CD4-positive, alpha-beta T cell treated with Interleukin-12 subunit alpha and Interleukin-12 subunit beta, for 1 hour (primary cell): ENCODE measurements at places on chromosomes 16 and 17.

GRCh38 chr16:75565640-75566039, 539 bp upstream of the GABARAPL2 start:
- DNase-seq: no peak

- no peak for DNase-seq
Observed at GRCh38 chr16:87584271-87584670, 18.0 kb upstream of the JPH3 start.

- no peak for DNase-seq
Observed at GRCh38 chr17:69323806-69324205, 3.1 kb downstream of the ABCA5 start.

GRCh38 chr17:7308625-7309433, 1.4 kb downstream of the EIF5A start:
- DNase-seq: peak; percentile 94

GRCh38 chr17:64982139-64982915, 63.0 kb upstream of the LRRC37A3 start:
- DNase-seq: no peak

DNA sequence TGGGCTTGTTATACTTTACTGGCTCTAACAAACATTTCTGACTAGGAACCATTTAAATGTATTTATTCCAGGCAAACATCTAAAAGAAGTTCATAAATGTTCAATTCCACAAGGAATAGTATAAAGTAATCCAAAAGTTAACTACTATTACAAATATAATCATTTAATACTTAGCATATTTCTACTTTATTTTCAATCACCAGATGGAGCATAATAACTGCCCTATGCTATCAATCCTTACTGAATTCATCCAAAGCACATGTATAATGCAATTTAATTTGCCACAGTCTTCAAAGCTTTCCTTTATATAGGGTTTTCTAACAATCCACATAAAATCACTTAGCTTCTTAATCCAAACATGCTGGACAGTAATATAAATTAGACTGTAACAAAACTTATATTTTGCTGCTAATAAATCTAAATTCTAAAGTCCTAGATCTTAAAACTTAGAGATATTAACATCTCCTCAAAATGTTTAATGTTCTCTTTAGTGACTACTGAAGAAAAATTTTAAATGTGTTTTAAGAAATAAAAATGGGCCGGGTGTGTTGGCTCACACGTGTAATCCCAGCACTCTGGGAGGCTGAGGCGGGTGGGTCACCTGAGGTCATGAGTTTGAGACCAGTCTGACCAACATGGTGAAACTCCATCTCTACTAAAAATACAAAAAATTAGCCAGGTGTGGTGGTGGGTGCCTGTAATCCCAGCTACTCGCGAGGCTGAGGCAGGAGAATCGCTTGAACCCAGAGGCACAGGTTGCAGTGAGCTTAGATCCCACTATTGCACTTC, 5.9 kb downstream of the MEIOB start:
- DNase-seq: no peak

DNA sequence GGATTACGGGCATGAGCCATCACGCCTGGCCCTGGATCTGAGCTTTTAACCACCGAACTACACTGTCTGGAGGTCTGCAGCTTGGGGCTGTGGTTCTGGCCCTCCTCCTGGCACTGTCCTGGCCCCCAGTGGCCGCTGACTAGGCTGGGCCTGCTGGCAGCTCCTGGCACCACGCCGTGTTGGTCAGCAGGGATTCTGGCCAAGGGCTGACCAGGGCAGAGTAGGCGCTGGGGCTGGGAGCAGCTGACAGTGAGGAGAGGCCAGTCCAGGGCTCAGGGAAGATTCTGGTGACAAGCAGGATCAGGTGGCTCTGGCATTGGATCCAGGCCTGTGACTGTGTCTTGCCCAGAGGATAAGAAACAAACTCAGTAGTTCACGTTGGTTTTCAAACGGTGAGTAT, 14.6 kb downstream of the EEF2K start:
- DNase-seq: no peak

DNA sequence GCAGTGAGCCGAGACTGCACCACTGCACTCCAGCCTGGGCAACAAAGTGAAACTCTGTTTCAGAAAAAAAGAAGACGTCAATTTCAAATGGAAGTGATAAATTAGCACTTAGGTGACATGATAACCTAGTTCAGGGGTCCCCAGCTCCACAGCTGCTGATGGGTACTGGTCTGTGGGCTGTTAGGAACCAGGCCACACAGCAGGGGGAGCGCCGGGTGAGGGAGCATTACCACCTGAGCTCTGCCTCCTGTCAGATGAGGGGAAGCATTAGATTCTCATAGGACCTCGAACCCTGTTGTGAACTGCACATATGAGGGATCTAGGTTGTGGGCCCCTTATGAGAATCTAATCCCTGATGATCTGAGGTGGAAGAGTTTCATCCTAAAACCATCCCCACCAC, 253.0 kb downstream of the FOXL1 start:
- no peak for DNase-seq

DNA sequence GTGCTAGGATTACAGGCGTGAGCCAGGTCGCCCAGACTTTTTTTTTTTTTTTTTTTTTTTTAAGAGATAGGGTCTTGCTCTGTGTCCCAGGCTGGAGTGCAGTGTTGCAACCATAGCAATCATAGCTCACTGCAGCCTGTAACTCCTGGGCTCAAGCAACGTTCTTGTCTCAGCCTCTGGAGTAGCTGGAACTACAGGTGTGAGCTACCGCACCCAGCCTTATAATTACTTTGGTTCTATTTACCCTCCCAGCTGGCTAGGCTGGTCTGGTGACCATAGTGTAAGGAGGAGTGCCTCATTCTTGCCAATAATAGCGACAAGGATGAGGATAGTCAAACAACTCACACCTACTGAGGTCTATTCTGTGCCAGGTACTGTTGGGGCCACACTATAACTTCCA, 39.6 kb upstream of the USP7 start:
- DNase-seq: no peak

GRCh38 chr16:49972280-49972679, 52.7 kb upstream of the CNEP1R1 start:
- no peak for DNase-seq

DNA sequence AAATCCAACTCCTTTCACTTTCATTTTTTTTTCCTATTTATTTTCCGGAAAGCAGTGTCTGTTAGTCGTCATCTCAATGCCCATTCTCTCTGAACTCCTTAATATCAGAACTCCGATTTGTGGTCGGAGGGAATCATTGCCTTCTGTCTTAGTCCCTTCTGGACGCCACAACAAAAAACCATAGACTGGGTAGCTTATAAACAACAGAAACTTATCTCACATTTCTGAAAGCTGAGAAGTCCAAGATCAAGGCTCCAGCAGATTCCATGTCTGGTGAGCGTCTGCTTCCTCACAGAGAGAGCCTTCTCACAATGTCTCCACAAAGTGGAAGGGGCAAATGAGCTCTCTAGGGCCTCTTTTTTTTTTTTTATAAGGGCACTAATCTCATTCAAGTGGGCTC, 296.6 kb upstream of the CDH11 start:
- DNase-seq: no peak

DNA sequence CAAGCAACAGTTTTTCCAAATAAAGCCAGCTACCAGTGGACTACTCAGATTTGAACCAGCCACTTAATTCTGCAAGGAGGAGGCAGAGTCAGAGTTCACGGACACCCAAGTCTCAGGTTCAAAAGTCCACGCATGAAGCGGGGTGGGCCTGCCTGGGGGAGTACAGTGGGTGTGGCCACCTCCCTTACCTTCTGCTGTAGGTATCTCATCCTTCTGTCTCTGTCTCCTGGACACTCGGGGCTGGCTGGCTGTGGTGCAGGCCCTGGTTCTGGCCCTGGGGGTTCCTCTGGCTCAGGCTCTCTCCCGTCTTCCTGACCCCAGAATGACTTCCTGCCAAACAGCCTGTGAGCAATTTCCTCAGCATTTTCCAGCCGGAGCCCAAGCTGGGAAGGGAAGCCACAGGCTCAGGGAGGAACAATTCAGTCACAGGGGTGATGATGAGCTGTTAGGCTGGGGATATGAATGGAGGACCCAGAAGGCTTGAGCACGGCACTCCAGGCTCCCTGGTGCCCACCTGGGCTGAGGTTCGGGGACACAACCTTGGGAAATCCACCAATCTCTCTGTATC, 101.9 kb downstream of the LITAF start:
- no peak for DNase-seq

- no peak for DNase-seq
Observed at GRCh38 chr16:77406680-77407079, 28.2 kb downstream of the ADAMTS18 start.

DNA sequence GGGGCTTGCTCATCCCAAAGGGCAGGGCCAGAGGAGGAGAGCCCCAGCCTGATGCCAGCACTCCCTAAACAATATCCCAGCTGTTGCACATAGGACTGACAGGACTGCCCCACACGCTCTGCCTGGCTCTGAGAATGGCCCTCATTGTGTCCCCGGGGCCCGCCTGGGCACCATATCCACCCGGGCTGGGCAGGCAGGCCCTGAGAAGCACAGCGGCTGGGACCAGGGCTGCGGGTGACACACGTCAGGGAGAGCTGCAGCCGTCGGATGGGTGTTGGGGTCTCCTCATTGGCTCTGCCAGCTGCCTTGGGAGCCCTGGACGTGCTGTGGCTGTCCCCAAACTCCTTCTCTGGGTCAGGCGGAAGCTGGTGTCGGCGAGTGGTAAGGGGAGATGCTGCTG, 4.2 kb downstream of the BCAR1 start:
- DNase-seq: no peak

DNA sequence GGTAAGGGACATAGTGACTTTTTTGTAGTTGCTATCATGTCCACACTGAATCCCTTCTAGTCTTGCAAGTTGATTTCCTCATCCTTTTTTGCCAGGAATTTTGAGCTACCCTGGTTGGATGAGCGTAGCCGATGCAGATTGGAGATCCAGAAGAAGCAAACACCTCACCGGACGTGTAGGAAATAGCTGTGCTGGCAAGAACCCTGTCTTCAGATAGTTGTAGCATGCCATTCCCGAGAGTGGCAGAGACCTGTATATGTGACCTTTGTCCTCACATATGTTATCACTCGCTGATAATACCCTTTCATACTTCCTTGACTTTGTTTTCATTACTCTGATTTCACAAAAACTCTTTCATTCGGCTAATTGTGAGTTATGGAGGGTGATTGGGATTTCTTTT, 6.2 kb upstream of the CASC3 start:
- no peak for DNase-seq

DNA sequence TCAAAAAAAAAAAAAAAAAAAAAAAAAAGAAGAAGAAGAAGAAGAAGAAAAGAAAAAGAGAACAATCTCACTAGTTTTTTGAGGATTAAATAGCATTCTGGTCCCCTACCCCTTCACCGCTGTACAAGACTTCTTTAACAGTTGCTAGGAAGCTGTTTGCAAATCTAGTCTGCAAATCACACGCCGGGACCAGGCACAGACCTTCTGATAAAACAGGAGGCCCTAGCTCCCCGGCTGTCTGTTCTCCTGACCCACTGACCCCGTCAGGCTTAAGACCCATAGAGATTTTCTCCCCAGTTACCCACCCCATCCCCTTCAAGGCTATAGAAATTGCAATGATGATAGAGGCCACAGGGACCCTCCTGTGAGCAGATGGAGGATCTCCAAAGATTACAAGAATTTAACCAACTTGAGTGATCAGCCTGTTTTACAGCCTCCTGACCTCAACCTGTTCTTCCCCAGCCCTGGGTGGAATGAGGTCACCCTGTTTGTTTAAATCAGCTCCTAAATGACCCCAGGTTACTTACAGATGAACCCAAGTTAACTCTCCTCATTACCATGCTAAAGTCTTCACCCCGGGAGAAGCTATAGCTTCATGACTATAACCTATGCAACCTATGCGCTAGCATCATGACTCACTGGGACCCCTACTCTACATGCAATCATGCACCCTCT, 11.8 kb upstream of the SULT1A1 start:
- no peak for DNase-seq

DNA sequence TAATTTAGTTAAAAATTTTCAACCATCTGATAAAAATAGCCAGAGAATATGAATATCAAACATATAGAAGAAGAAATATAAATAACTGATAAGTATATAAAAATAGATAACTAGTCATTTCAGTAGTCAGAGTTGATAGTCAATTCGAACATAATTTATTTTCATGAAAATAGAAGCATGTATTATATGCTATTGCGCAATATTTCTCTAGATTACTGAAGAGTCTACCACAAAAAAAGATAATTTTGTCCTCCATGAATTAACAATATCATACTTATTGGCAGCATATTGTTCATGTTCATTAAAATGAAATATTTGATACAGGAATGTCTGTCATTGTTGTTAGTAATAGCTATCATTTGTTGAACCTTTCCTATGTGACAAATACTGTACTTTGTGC, 376.2 kb upstream of the TOM1L1 start:
- DNase-seq: no peak

- DNase-seq: no peak
Observed at GRCh38 chr16:71762186-71762585, 37.7 kb upstream of the PHLPP2 start.

- no peak for DNase-seq
Observed at GRCh38 chr16:1532771-1533170, 695 bp upstream of the TMEM204 start.
